ENCODE measurements at places on chromosomes 5 and 9. TPM values are rescaled to one million over a fixed set of nuclear protein-coding genes. Genes with fewer than 3 reads are reported as not detected.

DNA sequence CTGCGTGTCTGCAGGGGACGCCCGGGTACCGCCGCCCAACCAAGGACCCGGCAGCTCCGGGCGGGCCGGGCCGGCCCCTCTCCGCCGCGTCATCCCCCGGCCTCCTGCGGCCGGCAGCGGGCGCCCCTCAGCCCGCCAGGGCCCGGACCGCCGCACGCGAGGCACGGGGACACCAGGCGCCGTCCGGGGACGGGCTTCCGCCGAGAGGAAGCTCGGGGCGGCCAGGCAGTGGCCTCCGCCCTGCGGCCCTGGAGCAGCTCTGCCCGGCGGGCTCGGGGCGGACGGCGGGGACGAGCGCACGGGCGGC is 373 bp downstream of the FBXW5 start:
- peak; percentile 86 for DNase-seq
- peak overlapping the region; percentile 80 for H3K4me3 ChIP-seq
- peaks cover 17% of the 10 kb centered on the region for H3K4me1 ChIP-seq
- H3K27me3 ChIP-seq: no peaks in the 10 kb centered on the region
- no peaks in the 10 kb centered on the region for H3K36me3 ChIP-seq

DNA sequence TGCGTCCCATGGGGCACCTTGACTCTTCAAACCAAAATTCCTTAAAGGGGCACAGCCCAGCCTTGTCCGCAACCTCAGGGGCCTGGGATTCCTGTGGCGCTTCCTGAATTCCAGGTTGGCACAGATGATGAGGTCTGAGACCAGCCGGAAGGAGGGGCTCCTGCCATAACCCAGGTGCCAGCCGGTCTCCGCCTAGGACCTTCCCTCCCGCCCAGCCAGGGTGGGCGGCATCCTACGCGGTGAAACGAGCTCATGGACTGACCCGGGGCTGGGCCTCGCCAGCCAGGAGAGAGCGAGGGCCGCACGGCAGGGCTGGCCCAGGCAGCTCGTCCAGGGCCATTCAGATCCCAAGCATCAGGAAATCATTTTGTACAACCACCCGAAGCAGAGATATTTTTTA is 23.0 kb downstream of the AMBP start:
- no peak for DNase-seq
- H3K4me1 ChIP-seq: no peaks in the 10 kb centered on the region
- H3K4me3 ChIP-seq: no peak overlapping the region
- H3K36me3 ChIP-seq: no peaks in the 10 kb centered on the region

SLC36A3 gene
- not detected for polyA plus RNA-seq

DNA sequence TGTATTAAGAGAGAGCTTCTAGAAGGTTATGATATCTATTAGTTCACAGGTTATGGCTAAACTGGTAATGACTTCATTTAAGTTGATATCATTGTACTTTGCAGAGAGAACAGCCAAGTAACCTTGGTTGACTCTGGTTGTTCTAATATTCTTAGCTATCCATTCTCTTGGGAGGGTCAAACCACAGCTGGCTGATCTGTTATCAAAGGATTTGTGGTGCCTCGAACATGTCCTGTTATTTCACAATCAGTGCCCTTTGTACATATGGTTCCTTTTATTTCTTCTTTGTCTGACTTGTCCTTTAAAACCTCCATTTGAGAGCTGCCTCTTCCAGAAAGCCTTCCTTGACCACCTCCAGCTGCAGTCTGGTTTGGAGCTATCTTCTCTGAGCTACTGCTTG is 61.7 kb downstream of the PDE8B start:
- H3K36me3 ChIP-seq: no peaks in the 10 kb centered on the region
- no peak for DNase-seq
- H3K4me1 ChIP-seq: no peaks in the 10 kb centered on the region

GRCh38 chr5:22460189-22460588 is 393.0 kb downstream of the CDH12 start:
- H3K36me3 ChIP-seq: no peaks in the 10 kb centered on the region
- H3K4me1 ChIP-seq: no peaks in the 10 kb centered on the region
- H3K4me3 ChIP-seq: no peak overlapping the region

- H3K36me3 ChIP-seq: no peaks in the 10 kb centered on the region
- H3K4me1 ChIP-seq: no peaks in the 10 kb centered on the region
- no peak overlapping the region for H3K4me3 ChIP-seq
- no peak for DNase-seq
- H3K27ac ChIP-seq: no peak overlapping the region
These were observed 106.1 kb downstream of the IRX1 start for GRCh38 chr5:3701694-3702093.

UBLCP1 gene
- polyA plus RNA-seq: 19.3 TPM

C5orf34 gene
- polyA plus RNA-seq: 1.9 TPM

DNA sequence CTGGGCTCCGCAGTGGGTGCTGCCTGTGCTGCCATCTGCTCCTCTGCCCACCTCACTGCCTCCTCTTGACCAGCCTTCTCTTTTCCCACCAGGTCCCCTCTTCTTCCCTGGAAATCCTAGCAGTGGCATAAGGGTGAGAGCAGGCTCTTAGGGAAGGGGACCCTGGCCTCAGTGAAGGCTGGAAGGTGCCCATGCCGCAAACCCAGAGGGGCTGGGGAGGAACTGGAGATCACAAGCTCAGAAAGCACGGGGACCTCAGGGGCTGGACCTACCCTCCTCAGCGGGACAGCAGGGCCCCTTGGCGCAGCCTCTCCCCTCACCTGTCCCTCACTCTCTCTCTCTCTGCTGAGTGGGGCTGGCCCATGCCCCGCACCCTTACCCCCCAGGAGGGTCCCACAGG is 144.4 kb upstream of the IRX2 start:
- no peaks in the 10 kb centered on the region for H3K27me3 ChIP-seq
- no peak for DNase-seq
- no peak overlapping the region for H3K4me3 ChIP-seq
- H3K4me1 ChIP-seq: no peaks in the 10 kb centered on the region

DNA sequence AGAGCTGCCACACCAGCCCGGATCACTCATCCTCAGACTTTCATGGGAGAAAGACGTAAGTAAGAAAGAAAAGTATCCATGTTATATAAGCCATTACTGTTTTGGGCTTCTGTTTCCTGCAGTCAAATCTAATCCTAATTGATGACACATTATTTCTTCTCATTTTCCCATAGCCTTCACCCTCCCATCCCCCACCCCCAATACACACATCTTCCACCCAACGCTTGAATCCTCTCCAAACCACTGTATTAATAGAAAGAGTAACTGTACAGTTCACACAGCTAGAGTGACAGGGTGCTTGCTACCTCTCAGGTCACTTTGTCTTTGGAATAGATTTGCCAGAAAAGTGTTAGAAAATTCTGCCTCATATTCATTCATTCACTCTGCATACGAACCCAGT is 69.3 kb upstream of the IL17B start:
- H3K4me1 ChIP-seq: peaks cover 29% of the 10 kb centered on the region
- no peak overlapping the region for H3K4me3 ChIP-seq
- H3K27ac ChIP-seq: peak overlapping the region; percentile 86
- DNase-seq: no peak
- no peaks in the 10 kb centered on the region for H3K27me3 ChIP-seq
- no peaks in the 10 kb centered on the region for H3K36me3 ChIP-seq

DNA sequence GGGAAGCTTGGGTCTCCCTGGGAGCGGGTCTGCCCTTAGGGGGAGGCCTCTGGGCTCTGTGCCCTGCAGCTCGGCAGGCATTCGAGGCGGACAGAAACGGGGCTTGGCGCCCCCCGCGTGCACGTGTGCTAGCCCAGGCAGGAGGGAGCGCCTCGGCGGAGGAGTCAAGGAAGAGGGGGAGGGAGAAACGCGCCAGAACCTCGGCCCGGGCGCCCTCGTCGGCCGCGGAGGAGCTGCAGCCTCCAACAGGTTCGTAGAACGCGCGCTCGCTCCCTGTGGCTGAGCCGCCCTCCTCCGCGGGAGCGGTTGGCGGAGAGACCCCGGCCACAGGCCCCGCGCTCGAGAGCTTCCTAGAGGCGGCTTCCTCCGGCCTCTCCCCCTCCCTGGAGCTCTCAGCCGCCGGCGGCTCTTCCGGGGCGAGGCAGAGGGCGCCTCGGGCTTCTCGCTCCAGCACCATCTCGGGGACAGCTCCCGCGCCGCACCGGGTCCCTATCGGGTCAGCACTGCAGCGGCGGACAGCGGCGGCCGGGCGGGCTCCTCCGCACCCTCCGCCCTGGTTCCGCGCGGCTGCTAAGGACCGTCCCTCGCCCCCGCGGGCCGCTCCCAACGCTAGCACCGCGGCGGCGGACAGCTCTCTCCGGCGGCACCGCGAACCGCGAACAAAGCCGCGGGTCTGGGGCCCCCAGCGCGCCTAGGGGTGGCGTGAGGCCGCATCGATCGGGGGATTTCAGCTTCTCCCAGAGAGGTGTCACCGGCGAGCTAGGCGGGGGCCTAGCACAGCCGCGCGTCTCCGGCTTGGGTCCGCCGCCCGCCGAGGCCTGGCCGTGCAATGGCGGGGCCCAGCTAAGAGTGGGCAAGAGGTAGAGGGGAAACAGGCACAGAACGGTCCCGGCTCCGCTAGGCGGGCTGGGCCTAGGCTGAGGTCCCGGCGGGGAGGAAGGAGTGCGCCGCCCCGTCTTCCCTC is 74.6 kb upstream of the CPLX2 start:
- peaks cover 11% of the 10 kb centered on the region for H3K4me1 ChIP-seq
- no peak overlapping the region for H3K4me3 ChIP-seq
- peak; percentile 96 for DNase-seq
- peaks cover 41% of the 10 kb centered on the region for H3K27me3 ChIP-seq
- H3K27ac ChIP-seq: no peak overlapping the region
- H3K36me3 ChIP-seq: no peaks in the 10 kb centered on the region

PCDHGA12 gene
- polyA plus RNA-seq: 0.66 TPM

DNA sequence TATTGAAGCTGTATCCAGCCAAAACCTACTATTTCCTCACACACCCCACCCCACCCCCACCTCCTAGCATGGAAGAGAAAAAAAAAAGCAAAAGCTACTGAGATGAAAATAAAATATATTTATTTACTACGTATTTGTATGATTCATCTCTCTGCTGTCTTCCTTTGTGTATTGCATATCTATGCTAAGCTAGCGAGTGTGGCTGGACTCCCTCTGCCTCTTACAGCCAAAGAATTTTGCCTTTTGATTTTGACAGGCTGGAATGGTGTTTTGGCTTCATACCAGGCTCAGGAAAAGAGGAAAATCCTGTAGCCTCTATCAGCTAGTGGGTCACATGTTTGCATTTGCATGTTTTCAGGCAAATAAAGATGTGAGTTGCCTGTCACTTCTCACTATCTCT is 2.2 kb downstream of the ABLIM3 start:
- H3K27me3 ChIP-seq: peaks cover 9% of the 10 kb centered on the region
- H3K27ac ChIP-seq: no peak overlapping the region
- H3K4me1 ChIP-seq: no peaks in the 10 kb centered on the region
- no peak for DNase-seq
- H3K4me3 ChIP-seq: no peak overlapping the region

- no peaks in the 10 kb centered on the region for H3K27me3 ChIP-seq
- H3K4me1 ChIP-seq: peaks cover 1% of the 10 kb centered on the region
- no peaks in the 10 kb centered on the region for H3K36me3 ChIP-seq
- H3K4me3 ChIP-seq: no peak overlapping the region
- DNase-seq: no peak
These were observed 16.9 kb upstream of the BOD1 start for GRCh38 chr5:173633304-173633703.

STC2 gene
- polyA plus RNA-seq: 38.8 TPM

PRRX2 gene
- polyA plus RNA-seq: 23.0 TPM

GPX3 gene
- 66.2 TPM for polyA plus RNA-seq

- peaks cover 28% of the 10 kb centered on the region for H3K27me3 ChIP-seq
- no peak overlapping the region for H3K4me3 ChIP-seq
- H3K4me1 ChIP-seq: no peaks in the 10 kb centered on the region
- H3K36me3 ChIP-seq: no peaks in the 10 kb centered on the region
These were observed 8.3 kb upstream of the CCNO start for GRCh38 chr5:55241746-55242145.

Data from hepatocyte (in vitro differentiated cells).